ENCODE measurements at places on chromosomes 4 and X.
A peak's percentile ranks its signal among the peaks of the same experiment; 100 is the strongest.

DNA sequence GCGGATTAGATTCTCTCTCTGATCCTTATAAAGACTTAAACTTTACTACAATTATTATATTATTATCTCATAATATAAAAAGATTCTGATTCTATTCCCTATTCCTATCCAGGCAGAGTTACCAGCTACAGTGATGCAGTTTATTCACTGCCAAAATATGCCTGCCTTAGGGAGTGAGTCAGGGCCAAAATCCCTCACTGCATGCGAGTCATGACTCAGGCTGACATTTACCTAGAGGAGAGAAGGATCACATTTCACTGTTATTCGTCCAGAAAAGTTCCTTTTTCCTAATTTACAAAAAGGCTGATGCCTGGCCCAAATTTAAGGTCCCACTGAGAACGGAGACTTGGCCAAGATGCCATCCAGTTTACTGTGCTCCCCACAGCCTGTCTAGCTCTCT lies 168.5 kb upstream of the LDB2 start:
- no peak for DNase-seq

DNA sequence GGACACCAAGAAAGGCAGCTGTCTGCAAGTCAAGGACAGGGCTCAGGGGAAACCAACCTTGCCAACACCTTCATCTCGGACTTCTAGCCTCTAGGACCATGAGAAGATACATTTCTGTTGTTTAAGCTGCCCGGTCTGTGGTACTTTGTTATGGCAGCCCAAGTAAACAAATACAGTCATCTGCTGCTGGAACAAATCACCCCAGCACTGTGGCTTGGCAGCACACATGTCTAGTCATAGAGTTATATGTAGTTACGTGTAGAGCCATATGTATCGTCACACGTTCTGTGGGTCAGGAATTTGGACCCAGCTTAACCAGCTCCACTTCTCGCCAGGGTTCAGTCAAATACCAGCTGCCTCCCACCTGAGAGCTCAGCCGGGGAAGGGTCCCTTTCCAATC lies 2.5 kb downstream of the HTT-AS start:
- no peak for DNase-seq

DNA sequence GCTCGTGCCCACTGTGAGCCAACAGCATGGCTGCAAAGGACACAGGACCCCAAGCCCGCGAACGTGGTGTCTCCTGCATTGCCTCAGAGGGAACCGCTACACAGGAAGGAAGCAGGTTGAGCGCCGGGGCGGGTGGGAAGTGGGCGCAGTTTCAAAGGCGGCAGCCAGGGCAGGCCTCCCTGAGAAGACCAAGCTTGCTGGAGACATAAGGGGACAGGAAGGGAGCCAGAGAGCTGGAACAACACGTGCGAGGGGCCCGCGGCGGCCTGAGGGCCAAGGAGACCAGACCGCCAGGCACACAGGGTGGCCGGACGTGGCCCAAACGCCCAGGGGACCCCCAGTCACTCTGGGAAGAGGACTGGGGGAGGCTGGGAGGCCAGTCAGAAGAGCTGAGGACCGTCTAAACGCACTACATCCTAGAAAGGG lies 32.0 kb downstream of the CTBP1 start:
- DNase-seq = no peak

DNA sequence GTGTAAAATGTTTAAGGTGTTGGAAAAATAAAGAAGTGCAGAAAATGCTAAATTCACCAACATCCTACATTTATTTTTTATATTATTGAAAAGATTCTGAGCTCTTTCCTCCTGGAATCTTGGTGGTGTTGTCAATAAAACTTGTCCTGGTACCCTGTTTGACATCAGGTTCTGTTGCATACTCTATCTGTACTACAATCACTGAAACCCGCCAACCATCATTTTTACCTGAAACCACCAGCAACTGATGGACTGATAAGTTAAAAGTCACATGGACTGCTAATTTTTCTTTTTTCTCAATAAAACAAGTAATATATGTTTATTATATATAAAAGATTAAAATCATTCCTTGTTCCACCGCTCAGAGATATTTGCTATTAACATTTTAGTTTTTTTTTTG lies 23.4 kb downstream of the STAP1 start:
- no peak for DNase-seq

DNA sequence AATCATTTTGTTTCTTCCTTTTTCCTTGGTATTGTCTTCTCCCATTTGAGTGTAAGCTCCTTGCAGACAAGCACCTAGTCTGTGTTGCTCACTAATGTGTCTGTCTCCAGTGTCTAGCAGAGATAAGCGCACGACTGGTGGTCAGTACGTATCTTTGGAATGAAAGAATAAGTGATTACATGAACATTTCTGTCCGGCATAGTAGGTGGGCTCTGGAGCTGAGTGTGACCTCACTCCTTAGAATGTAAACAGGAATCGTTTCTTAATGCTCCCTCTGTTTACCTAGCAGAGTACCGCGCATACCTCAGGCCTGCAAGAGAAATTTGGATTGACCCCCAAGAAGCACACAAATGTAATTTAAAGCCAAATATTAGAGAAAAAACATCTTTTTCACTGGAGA lies 235.4 kb downstream of the MAML3 start:
- DNase-seq = no peak

DNA sequence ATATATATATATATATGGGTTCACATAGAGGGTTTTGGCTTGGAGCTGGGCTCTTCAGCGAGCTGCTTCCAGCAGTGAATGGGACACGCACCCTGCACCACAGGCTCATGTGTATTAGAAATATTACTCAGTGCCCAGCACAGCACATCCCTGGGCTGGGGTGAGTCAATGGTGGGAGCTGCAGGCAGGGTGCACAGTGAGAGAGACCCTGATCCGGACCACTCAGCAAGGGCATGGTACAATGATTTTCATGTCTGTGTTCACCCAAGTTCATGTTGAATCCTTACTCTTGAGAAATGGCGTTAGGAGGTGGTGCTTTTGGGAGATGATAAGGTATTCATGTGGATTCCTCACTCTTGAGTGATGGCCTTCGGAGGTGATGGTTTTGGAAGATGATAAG lies 194.7 kb downstream of the ASMT start:
- no peak for DNase-seq

GRCh38 chrX:3743801-3744439 lies 30.5 kb upstream of the PRKX start:
- peak; percentile 15 for DNase-seq

GRCh38 chr4:124111922-124112321 lies 600.6 kb downstream of the ANKRD50 start:
- DNase-seq = no peak

DNA sequence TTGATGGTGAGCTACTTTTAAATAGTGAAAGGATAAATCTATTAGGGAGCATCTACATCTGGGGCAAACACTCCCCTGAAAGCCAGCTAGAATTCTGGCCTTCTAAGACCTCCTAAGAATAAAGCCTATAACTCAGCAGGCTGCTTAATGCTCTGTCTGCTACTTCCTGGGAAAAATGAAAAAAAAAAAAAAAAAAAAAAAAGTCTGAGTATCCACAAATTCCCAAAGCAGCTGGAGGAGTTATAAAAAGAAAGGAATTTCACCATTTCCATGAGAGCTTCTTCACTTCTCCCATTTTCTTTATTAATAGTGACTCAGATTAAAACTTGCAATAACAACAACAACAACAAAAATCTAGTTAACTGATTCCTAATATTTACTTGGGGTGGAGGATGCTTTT lies 511.2 kb downstream of the INPP4B start:
- no peak for DNase-seq

DNA sequence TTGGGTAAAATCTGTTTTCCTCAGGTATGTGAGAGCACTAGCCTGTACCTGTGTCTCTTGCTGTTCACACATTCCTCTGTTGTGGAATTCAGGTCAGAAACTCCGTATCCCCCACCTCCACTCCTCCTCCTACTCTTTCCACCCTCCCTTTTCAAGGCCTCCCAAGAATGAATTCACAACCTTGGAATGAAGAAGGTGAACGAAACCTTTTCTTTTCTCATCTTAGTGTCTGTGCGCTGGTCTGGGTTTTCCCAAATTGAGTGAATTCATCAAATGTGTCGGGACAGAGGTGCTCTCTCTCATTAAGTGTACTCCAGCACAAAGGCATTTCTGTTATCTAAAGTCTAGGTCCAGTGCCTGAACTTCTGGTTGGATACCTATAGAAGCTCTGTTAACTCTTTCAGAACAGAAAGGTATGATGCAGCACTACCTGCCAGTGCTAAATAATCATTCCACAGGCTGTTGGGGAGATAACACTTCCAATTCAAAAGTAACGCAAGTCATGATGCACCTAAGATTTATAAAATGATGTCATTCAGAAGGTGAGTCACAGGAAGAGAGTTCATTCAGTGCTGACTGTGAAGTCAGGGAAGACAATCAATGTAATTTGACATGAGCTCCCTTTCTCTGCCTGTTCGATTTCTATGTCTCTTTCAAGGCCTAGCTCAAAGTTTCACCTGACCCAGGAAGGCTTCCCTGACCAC lies 41.9 kb downstream of the COL4A6 start:
- no peak for DNase-seq

- no peak for DNase-seq
Measured at GRCh38 chr4:89949782-89950387, 55.2 kb downstream of the MMRN1 start.

DNA sequence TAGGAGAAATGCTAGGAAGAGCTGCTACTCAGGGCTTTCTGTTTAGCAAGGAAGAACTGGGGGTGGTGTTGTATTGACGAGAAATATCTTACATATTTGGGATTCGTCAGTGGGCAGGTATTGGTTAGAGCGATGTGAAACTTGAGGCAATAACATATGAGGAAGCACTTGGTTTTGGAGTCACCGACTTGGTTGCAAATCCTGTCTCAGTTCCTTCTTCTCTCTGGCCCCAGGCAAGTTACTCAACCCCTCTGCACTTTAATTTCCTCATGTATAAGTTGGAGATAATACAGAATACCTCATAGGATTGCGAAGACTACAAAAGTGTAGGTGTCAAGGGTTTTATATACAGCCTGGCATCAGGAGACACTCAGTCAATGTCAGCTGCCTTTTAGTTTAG lies 34.1 kb downstream of the GPAT3 start:
- no peak for DNase-seq

DNA sequence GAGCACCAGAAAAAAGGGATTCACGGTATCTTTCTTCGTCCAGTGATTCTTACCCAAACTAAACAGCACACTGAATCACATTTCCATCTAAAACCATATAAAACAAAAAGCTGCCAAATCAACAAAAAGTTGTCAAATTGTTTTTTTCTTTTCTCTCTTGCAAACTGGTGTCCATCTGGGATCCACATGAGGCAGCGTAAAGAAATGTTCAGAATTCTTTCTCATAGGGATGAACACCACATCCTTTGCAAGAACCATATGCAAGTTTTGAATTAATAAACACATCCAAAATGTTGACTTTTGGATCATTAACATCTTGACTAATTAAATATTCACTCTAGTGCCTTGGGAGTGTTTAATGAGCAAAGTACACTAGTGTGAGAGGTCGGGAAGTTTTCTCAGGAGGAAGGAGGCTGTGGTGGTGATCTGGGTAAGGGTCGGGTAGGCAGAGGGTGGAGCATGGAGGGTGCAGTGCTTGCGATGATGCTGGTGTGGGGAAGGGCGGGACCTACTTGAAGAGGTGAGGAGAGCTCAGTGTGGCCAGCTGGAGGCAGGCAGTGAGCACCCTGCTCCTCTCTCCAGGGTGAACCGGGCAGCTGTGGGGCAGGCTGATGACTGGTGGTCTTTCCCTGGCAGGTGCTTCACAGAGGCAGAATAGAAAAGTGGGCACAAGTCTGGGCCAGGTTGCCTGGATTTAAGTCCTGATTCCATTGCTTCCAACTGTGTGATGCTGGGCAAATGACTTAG lies 72.8 kb downstream of the NSUN7 start:
- DNase-seq = no peak

DNA sequence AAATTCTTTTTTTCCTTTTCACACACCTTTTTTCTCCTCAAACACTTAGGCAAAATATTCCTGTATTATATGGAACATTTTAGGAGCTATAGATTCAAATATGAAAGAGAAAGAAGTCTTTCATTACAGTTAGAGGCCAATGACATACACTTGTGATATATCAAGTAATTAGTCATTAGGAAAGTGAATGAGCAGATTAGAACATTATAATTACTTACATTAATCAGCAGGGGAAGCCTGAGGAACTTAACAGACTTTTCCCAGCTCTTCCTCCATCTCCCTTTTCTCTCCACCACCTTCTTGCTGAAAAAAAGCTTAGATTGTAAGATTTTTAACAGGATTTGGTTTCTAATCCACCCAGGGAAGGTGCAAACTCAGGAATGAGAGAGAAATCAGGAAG lies 29.6 kb downstream of the KLF3 start:
- DNase-seq = no peak

- no peak for DNase-seq
Measured at GRCh38 chrX:24243188-24243587, 70.7 kb downstream of the SUPT20HL2 start.

DNA sequence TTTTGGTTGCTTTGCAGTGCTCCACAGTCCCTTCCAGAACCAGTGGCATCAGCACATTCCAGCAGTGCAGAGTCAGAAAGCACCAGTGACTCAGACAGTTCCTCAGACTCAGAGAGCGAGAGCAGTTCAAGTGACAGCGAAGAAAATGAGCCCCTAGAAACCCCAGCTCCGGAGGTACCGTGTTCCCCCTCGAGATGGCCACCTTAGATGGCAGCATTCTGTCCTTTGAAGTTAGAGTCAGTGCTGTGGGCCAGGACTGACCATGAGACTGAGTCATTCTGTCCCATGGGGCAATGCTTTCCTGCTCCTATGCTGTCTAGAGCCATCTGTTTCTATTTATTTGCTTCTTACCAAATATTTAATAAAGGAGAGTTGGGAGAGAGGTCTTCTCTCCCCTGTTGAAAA lies 112.3 kb downstream of the KLHL8 start:
- DNase-seq = no peak

DNA sequence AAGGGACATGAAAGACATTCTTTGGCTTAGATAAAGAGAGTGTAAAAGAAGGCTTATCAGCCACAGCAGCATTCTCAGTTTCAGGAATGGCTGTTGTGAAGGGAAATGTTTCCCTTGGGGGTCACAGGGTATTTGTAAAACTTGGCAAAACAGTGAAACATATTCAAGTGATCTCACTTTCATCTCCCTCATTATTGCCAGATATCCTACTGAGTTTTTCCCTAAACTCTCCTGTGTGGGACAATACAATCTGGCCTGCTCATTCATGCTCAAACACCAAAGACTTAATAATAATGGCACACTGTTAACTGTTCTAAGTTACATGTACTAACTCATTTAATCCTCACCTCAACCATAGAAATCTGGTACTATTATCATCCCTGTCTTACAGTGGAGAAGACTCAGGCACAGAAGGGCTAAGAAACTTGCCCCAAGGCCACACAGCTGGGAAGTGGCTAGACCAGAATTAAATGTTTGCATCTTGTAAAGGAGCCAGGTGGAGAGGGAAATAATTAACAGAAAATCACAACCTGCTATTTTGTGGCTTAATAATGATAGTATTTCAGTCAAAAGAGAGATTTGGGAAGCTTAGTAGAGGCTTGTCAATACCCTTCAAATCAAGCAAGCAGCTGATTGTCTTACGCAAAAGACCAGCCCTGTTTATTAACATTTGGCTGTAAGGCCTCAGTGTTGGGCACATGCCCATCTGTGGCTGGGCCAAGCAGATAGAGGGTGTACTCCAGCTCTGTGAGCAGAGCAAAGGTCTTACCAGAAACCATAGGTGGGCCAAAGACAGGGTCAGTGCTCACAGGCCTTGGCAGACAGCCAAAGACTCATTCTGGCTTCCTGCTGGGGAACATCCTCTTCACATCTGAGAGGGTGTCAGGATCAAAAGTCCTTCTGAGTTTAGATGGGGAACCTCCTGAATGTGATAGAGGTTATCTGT lies 17.3 kb downstream of the SMPX start:
- no peak for DNase-seq

- DNase-seq = no peak
Measured at GRCh38 chr4:3387154-3387942, 54.4 kb upstream of the HGFAC start.
